ENCODE measurements at places on chromosomes 7 and 10.
A peak's percentile ranks its signal among the peaks of the same experiment; 100 is the strongest.

- no peak for DNase-seq
These were observed 45.6 kb downstream of the CNNM2 start for GRCh38 chr10:102963756-102964025.

GRCh38 chr7:116571037-116571436 lies 46.2 kb downstream of the CAV1 start:
- peak; percentile 69 for DNase-seq

DNA sequence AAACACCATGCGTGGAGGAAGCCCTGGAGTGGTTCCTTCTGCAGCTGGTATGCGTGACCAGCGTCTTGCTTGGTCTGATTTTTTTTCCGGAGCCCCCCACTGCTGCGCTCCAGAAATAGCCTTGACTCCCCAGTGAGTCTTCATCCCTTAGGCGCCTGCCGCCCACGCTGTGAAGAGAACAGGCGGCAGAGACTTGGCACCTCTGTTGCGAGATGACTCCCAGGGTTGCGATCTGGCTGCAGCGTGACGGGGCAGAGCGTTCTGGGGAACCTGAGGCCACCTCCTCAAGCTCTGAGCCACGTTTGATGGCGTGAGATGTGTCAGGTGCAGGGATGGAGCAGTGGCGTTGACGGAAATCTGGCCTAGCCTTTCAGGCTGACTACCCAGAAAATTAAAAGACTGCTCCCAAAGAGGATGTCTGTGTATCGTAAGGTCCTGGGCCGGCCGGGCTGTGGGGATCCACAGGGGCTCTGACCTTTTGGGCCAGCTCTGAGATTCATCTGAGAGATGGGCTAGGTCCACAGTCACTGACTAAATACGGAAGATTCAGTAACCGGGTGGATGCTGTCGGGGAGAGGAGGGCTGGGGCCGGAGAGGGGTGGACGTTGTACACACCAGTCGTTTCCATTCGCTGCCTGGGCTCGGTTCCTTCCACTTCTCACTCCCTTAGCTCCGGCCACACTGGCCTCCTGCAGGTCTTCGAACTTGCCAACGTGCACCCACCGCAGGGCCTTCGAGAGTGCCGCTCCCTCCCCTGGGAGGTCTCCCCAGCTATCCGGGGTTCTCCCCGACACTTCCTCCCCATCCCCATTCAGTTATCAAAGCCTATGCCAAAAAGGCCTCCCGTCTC lies 33.8 kb downstream of the PFKFB3 start:
- DNase-seq: no peak

GRCh38 chr7:92634924-92635519 lies 44.8 kb upstream of the FAM133B start:
- DNase-seq: peak; percentile 80

- DNase-seq: no peak
These were observed 58.3 kb downstream of the DOCK4 start for GRCh38 chr7:112147793-112148361.

GRCh38 chr10:126084369-126084768 lies 188.0 kb downstream of the FANK1 start:
- no peak for DNase-seq

- peak; percentile 98 for DNase-seq
These were observed 3.4 kb upstream of the CHST12 start for GRCh38 chr7:2399848-2400587.

DNA sequence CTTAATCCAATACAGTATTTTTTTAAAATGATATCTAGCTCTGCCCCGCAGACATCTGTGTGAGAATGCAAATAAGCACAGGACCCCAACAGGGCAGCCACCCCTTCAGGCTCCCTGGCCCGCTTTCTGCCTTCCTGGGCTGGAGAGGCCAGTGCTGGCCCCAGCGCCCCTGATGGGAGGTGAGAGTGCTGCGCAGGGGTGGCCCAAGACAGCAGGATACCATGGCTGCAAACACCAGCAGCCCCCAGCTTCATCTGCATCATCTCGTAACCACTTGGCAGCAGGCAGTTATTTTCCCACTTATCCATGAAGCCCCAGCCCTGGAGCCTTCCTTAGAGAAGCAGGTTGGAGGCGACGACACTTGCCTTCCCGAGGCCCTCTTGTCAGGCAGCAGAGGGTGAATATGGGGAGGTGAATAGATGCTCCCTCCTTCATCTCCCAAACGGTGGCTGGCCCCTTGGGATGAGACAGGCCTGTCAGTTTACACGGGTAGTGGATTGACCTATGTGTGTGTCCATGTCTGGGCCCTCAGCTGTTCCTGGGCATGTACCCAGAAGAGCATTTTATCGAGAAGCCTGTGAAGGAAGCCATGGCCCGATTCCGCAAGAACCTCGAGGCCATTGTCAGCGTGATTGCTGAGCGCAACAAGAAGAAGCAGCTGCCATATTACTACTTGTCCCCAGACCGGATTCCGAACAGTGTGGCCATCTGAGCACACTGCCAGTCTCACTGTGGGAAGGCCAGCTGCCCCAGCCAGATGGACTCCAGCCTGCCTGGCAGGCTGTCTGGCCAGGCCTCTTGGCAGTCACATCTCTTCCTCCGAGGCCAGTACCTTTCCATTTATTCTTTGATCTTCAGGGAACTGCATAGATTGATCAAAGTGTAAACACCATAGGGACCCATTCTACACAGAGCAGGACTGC lies 71.2 kb downstream of the ALOX5 start:
- no peak for DNase-seq

- DNase-seq: no peak
These were observed 4.7 kb downstream of the DLX6 start for GRCh38 chr7:97009753-97010732.

DNA sequence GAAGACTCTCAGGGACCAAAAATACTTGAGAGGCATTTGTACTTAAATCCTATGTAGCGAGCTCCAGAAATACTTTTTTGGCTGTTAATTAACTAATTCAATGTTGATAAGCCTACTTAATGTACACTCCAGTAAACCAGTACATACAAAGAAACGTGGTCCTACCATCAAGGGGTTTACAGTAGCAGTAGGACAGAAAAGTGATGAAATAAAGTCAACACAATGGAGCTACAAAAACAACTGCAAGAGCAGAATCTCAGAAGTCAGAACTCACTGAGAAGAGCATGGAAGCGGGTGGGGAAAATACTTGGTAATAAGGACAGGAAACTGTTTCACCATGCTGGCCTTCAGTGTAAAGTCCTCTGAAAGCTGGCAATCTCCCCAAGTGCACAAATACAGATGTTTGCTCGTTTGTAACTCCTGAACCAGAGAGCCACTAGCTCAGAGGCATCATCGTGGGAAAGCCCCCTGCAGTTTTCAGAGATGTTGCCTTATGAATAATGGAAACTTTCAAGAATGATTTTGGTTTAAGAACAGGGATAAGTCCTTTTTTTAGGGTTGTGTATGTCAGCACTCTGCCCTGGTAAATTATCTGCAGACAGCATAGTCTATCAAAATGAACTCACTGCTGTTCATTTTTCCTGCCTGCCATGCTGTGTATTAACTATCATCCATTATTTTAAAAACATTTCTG lies 233.2 kb downstream of the SORCS1 start:
- DNase-seq: no peak

GRCh38 chr7:150811-151221 lies 41.6 kb upstream of the FAM20C start:
- DNase-seq: peak; percentile 36

DNA sequence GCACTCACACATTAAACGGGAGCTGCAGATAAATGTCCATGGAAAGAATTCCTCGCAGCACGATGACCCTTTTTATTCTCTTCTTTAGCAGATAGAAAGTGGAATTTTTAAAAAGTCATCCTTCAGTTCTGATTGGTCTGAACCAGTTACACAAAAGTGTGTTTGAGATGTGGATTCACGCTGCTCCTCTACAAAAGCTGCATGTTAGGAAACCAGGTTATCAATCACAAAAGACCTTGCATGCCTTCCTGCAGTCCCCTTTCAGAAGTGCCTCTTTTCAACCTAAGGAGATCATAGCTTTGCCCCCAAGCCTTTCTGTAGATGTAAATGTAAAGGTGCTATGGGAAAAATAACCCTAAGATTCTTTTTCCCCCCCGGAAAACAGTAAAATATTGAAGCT lies 299.7 kb downstream of the PLXDC2 start:
- DNase-seq: no peak

DNA sequence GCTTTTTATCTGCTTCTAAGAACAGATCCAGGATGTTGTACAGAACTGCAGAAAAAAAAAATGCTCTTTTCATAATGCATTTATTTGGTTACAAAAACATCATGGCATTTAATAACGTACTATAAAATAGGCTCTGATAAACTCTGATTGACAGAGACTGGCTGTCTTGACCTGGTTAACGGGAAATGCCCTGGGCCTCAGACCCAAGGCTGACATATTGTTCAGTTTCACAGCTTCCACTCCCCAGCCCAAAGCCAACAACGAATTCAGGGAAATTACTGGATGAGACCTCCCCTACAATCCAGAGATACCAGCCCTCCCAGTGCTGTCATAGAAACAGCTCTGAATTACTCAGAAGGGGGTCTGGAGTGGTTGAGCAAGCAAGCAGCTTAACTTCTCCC lies 260.1 kb downstream of the CREB5 start:
- peak; percentile 43 for DNase-seq

DNA sequence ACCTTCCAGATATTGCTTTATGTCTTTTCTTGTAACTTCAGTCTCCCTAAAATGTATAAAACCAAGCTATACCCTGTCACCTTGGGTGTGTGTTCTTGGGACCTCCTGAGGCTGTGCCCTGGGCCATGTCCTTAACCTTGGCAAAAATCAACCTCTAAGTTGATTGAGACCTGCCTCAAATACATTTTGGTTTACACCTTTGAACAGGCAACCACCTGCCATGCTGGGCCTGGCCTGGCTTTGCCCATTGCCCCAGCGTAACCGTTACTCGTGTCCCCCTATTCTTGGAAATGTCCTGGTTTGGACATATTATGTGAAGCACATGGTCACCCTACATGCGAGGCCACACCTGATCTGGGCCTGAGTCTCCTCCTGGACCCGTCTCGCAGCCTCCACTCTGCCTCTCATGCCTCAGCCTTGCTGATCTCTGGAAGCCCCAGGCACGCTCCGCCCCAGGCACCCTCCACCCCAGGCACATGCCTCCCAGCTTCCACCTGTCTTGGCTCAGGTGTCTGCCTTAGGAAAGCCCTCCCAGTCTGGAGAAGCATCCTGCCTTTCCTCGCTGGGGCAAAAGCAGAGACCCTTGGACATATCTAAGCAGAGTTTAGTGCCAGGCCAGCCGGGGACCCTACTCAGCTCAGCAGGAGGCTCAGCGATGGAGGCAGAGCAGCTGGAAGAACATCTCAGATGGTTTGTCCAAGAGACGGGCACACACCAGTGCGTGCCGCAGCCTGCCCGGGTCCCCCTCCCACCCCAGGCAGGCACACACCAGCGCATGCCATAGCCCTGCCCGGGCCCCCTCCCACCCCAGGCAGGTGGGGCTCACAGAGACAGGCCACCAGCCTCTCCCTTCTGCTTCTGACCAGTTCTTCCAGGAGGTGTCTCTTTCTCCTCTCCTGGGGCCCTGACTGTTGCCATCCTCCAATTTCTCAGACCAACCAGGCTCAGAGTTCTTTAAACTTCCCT lies 4.0 kb upstream of the VIPR2 start:
- no peak for DNase-seq

DNA sequence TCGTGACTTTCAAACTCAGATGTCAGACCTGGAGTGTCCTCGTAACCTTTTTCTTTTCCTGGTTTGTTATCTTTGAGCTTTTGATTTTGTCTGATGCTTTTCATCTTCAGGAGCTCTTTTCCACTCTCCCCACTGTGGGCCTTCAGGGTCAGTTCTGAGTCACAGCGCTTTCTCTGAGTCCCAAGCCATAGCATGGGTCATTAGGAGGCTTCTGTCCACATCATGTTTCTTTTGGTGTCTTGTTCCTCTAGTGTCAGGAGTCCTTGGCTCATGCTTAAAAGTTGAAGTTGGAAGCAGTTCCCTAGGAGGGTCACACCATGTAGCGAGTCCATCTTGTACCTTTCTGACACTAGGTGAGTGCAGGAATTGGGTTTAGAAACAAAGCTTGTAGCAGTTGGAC lies 40.3 kb downstream of the DAGLB start:
- DNase-seq: no peak

DNA sequence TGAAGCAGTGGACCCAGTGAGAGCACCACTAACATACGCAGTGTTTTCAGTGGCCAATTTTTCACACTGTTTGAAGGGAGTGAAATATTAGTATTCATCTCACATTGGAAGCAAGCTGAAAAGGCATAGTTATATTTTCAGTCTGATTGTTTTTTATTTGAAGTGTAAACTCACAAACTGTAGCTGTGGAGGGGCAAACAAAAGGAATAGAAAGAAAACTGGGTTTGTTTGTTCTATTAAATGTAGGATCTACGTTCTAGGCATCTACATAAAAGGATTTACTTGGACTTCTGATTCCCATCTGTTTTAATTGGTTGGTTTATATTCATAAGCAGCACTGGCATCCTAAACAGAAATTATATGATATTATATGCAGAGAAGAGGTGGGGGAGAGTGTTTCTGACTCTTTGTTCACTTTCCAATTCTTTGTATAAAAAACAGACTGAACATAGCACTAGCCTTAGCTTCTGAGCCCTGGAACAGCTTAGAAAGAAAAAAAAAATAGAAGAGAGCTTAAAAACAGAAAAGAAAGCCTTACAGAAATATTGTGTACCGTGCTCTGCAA lies 447.8 kb upstream of the KCND2 start:
- DNase-seq: no peak

DNA sequence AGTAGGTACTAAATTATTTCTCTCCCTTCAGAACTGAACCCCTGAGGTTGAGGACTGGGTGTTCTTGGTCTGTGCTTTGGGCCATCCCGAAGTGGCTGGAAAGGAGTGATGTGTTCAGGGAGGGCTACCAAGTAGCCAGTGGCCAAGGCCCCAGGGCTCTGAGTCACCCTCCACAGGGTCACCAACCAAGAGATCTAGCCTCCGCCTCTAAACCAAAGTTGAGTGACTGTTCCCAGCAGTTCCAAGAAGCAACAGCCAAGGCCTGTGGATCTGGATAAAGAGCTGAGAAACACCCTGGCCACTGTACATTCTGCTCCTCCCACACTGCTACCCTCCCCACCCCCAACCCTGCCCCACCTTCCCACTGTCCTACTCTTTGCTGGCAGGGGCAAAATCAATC lies 35.5 kb upstream of the KCNMA1 start:
- DNase-seq: no peak

DNA sequence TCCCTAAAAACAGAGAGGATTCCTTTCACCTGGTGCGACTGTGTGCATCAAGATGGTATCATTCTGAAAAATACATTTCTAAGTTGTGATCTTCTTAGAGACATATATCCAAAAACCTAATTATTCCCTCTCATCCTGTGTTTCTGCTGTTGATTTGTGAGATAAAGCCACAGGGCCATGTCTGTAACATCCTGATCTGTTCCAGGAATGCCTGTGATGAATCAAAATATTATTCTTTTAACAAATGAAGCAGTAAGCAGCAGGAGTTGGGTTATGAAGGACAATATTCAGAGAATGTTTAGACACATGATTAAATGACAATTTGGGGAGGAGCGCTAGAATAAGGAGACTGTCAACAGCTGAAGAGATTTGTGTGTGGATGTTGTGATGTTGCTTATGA lies 731.4 kb downstream of the KCNMA1 start:
- DNase-seq: no peak

DNA sequence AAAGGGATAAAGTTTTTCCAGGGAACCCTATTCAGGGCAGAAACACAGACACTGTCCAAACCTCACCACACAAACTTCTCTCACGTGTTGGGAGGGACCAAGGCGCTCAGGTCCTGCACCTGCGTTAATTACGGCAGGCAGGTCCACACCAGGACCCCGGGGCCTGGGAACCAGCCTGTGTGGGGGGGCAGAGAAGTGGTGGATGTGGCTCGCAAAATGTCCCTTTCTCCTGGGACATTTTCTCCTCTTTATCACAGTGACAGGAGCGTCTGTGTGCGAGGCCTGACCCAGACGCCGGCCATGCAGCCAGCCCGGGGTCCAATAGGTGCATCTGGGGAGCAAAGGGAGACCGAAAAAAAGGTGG lies 73.4 kb upstream of the ZNF722 start:
- no peak for DNase-seq

Measured in amniotic epithelial cell (primary cell).